ENCODE measurements at places on chromosomes 3 and 15.
A peak's percentile ranks its signal among the peaks of the same experiment; 100 is the strongest.

DNA sequence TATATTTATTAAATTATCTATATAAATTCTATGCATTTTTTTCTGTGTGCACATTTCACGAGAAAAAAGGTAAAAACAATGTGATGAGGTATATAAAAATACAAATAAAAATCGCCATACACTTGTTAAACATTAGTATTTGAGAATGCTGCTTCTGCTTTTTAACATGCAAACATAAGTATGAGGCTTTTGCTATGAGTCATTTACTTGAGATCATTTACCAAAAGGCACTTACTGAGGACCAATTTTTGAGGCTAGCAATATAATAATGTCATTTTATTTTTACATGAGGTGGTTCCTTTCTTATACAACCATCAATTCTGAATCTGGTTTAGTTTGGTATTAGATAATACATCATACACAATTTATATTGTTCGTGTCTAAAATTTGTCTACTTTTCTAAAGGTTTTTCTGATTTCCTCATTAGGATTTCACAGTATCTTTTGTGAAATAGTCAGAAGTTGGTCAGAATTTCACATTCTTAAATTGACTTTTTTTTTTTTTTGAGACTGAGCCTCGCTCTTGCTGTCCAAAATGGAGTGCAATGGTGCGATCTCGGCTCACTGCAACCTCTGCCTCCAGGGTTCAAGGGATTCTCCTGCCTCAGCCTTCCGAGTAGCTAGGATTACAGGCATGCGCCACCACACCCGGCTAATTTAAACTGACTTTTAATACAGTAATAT, 25.6 kb downstream of the DCUN1D1 start:
- no peak for DNase-seq

DNA sequence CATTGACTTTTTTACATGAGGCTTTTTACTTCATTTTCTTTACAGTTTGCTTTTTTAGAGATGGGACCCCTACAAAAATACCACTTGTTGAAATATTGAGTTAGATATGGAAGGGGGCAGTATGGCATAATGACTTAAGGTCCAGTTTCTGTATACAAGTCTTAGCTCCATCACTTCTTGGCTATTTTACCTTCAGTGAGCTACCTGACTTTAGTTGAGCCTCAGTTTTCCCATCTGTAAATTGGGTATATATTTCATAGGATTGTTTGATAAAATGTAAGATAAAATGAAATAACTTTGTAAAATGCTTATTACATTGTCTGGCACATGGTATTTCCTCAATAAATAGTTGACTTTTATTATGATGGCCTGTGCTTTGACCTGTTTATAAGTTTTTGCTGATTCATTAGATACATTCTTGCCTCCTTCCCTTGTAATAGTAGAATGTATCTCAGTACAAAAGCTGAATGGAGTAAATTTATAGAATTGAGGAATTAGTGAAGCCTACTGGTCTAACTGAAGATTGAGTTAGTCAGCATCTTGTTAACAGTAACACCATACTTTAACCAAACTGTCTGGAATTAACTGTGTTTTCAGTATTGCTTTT, 27.6 kb downstream of the TBC1D23 start:
- DNase-seq, result no peak

DNA sequence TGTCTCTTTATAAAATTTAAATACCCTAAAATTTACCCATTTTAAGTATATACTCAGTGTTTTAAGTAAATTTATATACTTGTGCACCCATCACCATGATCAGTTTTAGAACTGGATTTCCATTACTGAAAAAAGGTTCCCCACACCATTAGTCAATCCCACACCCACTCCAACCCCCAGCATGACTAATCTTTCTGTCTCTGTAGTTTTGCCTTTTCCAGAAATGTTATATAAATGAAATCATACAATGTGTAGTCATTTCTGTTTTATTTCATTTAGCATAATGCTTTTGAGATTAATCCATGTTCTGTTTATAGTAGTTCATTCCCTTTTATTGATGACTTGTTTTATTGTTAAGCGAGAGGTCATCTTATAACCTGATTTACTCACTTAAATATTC, 66.1 kb upstream of the LIMD1 start:
- DNase-seq, result no peak

- DNase-seq, result no peak
Observed at GRCh38 chr3:156341332-156341731, 213.6 kb downstream of the SSR3 start.

GRCh38 chr3:42351207-42351606, 59.2 kb downstream of the LYZL4 start:
- no peak for DNase-seq

DNA sequence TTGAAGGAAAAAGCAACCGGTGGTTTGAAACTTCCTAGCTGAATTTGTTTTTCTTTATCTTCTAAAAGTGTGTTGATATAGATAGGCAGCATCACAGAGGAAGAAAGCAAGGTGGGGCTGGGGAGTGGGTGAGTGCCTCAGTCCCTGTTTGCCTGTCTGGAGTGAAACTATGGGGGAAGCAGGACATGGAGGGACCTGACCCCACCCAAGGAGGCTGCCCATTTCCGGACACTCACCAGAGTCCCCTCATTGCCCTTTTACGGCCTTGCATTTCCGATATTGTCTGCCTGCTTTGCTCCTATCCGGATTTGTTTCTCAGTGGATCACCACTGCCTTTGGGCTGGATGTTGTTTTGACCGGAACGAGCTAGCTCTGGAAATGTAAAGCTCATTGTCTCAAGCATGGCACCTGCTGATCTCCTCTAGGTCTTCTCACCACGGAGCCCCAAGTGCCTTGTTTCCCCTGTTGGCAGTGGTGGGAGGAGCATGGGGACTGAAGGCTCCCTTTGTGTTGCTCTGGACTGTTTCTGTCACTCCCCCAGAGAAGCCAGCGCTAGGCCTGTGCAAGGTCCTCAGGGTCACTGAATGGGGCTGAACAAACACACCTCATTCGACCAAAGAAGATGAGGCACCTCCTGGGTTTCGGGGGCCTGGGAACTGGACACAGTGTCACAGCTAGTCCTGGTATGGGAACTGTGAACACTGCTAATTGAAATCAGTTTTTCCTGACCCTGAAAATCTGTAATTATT, 7.0 kb downstream of the CLDN11 start:
- no peak for DNase-seq

DNA sequence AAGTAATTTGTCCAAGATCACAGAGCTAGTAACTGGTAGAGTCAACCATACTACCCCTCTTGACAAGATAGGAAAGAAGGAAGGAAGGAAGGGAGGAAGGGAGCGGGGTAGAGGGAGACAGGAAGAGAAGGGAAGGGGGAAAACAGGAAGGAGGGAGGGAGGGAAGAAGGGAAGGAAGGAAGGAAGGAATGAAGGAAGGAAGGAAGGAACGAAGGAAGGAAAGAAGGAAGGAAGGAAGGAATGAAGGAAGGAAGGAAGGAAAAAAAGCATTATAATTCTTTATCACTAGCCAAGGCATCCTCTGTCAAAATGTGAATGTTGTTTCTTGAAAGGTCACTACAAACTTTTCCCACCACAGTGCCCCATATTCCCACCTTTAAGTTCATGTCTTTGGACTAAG, 223.6 kb downstream of the SHQ1 start:
- DNase-seq, result no peak

DNA sequence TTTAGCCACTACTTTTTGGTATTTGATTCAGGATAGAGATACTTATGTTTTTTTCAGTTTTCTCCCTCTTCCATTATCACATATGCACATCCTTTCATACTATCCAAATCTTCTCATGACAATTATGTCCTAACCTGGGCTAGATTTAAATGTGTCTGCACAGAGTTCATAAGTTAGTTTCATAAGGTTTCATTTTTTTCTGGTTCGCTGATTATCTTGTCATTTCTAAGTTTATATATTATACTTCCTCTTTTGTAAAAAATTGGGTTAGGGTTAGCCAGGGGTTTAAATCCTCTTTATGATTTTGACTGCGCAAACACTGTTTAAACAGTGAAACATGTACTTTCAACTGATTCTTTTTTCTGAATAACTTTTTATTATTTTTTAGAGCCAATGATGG, 148.6 kb downstream of the SST start:
- DNase-seq, result no peak

DNA sequence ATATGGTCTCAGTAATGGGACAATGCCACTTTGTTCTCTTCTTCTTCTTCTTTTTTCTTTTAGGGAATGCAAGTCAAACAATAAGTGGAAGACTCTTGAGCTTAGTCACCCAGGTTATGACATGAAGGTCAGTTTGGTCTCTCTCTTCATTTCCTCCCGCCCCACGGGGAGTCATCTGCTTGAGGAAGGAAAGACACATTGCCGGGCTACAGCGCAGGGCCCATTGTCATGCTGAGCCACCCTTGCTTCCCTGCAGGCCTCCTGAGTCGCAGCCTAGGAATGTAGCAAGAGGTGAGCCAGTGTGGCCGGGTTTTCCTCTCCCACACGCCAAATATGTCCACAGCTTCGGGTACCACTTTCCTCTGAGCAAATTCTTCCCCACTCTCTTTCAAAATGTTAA, 47.6 kb downstream of the RAP2B start:
- no peak for DNase-seq

GRCh38 chr15:77870195-77871065, 207.1 kb downstream of the TBC1D2B start:
- DNase-seq, result peak; percentile 63

GRCh38 chr3:196284396-196284795, 3.1 kb downstream of the PCYT1A start:
- DNase-seq, result no peak

DNA sequence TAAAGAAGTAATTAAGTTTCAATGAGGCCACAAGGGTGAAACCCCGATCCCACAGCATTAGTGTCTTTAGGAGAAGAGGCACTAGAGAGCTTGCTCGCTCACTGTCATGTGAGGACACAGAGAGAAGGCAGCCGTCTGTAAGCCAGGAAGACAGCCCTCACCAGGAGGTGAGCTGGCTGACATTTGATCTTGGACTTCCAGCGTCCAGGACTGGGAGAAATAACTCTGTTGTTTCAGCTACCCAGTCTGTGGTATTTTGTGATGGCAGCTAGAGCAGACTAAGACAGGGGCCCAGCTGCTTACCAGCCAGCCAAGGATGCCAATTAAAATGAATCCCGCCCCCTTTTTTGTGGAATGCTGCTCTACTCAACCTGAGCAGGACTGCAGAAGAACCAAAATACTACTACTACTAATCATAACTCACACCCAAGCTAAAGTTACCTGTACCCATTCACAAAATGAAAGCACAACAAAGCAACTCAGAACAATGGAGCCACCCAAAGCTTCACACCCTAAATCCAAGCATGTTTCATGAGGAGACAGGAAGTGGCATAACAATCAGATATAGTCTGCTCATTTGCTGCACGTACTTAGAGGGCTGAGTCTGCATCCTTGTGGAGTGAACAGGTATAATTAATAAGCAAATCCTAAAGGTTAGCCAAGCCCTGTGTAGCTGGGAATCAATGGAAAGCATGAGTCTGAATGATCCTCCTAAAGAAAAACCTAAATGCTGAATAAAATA, 35.6 kb upstream of the RHCG start:
- no peak for DNase-seq

DNA sequence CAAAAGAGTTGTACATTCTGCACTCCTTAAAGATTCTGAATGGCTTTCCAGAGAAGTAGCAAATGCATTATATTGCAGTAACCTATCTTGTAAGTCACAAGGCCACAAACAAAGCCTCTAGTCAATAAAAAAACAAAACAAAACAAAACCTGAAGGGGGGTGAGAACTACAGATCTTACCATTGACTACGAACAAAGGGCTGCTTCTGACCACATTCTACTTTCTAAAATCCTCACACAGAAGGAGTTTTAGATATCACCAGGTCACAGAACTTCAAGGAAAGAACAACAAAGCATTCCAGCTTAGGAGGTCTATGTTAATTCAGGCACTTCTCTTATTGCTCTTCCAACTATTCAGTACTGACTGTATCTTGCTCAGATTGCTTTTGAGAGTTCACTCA, 343.0 kb downstream of the ZBTB20 start:
- DNase-seq, result no peak

DNA sequence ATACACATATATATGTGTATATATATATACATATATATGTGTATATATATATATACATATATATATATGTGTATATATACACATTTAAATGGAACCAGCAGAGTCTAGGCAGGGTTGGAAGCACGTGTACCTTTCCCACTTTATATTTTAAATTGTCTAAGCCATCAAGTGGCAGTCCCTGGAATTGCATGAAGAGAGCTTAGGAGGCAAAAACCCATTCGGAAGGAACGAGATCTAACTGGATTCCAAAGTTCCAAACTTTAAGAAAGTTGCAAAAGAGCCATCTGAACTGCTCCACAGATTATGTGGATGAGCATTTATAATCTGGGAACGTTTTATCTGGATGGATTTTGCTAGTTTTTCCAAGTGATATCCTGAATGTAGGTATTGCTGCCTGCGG, 186.5 kb downstream of the FOXP1 start:
- no peak for DNase-seq

GRCh38 chr3:127685708-127686511, 13.2 kb downstream of the ABTB1 start:
- DNase-seq, result no peak

DNA sequence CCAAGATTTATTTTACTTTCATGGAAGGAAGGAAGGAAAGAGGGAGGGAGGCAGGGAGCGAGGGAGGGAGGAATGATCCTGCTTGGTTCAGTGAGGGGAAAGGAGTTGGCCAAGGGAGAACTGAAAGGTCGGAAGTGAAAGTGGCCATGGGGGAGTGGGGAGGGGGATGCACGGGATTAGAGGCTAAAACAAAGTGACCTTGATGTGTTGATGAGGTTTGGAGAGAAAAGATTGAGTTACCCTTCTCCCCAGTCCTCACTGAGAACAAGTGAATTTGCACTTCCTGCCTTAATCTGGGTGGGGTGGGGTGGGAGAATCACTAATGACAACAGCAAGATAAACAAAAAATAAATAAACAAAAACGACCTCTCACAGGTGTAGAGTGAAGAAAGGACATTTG, 212.0 kb upstream of the TLE3 start:
- DNase-seq, result no peak

GRCh38 chr15:82978438-82978837, 7.6 kb upstream of the RAMAC start:
- DNase-seq, result no peak

DNA sequence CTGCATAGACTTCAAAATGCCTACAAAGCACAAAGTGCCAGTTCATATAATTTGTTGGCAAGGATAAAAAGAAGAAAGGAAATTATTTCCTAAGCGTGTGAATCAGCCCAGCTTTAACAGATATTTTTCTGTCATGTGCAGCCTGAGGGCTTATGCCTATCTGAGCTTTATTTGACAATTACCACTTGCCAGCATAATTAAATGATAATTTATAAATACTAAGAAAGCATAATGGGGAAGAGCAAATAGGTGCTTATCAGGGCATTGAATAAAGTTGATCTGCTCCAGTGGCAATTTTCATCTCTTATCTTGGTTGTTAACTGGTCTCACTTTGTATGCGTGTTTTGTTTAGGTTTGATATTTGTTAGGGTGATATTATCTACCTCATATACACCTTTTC, 313.4 kb upstream of the DNAJC19 start:
- DNase-seq, result no peak
